ENCODE measurements at places on chromosomes 5 and 9. TPM values are rescaled to one million over a fixed set of nuclear protein-coding genes. Genes with fewer than 3 reads are reported as not detected.

DNA sequence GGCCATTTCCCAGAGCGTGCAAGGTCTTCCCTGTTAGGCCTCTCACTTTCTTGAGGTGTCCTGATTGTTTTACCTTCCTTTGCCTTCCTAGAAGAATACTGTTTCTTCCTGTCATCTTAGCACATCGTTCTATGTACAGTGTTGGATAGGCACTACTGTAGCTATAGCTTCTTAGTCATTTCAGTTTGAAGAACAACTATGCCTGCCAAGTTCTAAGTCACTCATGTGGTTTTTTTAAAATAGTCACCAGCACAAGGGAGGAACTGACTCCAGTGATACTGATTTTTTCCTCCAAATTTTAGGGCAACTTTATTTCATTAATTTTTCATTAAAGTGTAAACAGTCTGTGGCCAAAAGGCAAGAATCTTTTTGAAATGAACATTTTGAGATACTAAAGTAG lies 122.4 kb upstream of the NR5A1 start:
- no peaks in the 10 kb centered on the region for H3K27me3 ChIP-seq
- DNase-seq = no peak
- H3K36me3 ChIP-seq = no peaks in the 10 kb centered on the region
- no peak overlapping the region for H3K4me3 ChIP-seq
- H3K4me1 ChIP-seq = no peaks in the 10 kb centered on the region

- H3K4me3 ChIP-seq = no peak overlapping the region
- no peak overlapping the region for H3K27ac ChIP-seq
- H3K27me3 ChIP-seq = no peaks in the 10 kb centered on the region
- H3K36me3 ChIP-seq = no peaks in the 10 kb centered on the region
- no peak for DNase-seq
Observed at GRCh38 chr9:103364753-103365152, 369.6 kb downstream of the CYLC2 start.

DNA sequence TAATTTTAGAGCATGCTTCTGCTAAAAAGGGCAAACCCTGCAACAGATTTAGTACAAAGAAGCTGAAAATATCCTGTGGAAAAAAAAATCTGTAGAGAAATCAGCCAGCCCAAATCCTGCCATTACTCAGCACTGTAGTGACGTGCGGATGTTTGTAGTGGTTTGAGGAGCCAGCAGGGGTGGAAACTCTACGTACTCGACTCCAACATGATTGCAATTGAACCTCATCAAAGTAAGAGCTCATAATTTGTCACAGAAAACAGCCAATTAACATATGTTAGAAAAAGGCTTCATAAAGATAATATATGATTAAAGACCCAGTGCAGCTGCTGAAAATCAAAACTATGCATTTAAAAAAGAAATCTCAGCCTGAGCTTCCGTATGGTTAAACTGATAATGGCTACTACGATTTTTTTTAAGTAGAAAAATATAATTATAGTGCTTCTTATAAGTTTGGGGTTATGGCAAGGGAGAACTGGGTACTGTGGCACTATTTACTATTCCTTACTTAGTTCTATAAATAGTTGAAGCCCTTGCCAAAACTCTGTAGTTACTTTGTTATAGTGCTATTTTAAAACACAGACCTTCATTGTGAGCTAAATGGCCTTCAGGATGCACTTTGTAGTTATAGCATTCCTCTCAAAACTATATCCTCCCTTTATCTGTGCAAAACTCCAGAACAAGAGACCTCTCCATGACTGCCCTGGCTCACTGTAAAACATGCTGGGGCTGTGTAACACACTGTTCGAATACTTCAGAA lies 49.4 kb downstream of the MEF2C start:
- no peaks in the 10 kb centered on the region for H3K4me1 ChIP-seq
- no peak overlapping the region for H3K4me3 ChIP-seq
- peak; percentile 48 for DNase-seq
- no peaks in the 10 kb centered on the region for H3K36me3 ChIP-seq

DNA sequence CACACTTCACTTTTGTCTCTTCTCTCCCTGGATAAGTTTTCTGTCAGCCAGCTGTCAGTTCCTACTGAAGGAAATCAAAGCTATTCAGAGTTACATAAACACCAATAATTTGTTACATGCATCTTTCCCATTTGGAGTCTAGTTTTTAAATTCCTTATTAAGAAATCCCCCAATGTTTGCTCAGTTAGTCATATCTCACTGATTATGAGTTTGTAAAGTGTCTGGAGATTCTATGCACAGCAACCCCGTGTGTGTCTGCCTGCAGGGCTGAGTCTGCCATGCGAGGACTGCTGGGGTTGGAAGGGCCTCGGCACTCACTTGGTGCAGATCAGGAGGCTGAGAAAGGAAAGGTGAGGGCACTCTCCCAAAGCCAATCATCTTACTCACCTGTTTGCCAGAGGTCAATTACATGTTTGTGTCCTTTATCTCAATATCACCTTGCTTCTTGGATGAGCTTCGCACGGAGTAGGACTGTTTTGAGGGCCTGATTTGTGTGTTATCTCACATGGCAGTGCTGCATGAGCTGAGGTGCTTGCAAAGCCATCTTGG lies 3.3 kb downstream of the ANKRD34B start:
- no peaks in the 10 kb centered on the region for H3K36me3 ChIP-seq
- peaks cover 3% of the 10 kb centered on the region for H3K27me3 ChIP-seq
- DNase-seq = no peak
- H3K4me1 ChIP-seq = no peaks in the 10 kb centered on the region
- H3K4me3 ChIP-seq = no peak overlapping the region

- H3K4me1 ChIP-seq = no peaks in the 10 kb centered on the region
- H3K36me3 ChIP-seq = no peaks in the 10 kb centered on the region
- no peak for DNase-seq
- no peak overlapping the region for H3K4me3 ChIP-seq
Observed at GRCh38 chr5:173456751-173457171, 128.5 kb upstream of the STC2 start.

GRCh38 chr5:120538644-120539043 lies 74.5 kb downstream of the PRR16 start:
- H3K4me3 ChIP-seq = no peak overlapping the region
- H3K4me1 ChIP-seq = no peaks in the 10 kb centered on the region
- no peak overlapping the region for H3K27ac ChIP-seq
- no peak for DNase-seq
- H3K36me3 ChIP-seq = no peaks in the 10 kb centered on the region

GRCh38 chr9:120104771-120105170 lies 475.2 kb downstream of the CDK5RAP2 start:
- H3K4me1 ChIP-seq = no peaks in the 10 kb centered on the region
- H3K27me3 ChIP-seq = no peaks in the 10 kb centered on the region

DNA sequence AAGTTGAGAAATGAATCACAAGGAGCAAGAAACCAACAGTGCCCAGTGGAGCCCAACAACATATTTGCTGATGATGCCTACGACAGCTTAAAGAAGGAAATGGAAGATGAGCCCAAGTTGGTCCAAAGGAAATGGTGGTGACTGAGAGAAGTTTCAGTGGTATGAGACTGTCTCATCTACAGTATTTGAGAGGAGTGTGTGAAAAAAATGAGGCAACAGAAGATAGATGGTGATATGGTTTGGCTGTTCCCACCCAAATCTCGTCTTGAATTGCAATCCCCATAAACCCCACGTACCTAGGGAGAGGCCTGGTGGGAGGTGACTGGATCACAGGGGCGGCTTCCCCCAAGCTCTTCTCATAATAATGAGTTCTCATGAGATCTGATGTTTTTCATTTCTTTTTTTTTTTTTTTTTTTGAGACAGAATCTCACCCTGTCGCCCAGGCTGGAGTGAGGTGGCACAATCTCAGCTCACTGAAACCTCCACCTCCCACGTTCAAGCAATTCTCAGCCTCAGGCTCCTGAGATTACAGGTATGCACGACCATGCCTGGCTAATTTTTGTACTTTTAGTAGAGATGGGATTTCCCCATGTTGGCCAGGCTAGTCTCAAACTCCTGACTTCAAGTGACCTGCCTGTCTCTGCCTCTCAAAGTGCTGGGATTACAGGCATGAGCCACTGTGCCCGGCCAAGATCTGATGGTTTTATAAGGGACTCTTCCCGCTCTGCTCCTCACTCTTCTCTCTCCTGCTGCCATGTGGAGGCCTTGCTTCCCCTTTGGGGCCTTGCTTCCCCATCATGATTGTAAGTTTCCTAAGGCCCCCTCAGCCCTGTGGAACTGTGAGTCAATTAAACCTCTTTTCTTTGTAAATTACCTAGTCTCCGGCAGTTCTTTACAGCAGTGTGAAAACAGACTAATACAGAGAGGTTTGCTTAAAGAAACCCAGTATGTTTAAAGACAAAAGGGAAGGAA lies 30.2 kb downstream of the EFCAB9 start:
- H3K4me1 ChIP-seq = no peaks in the 10 kb centered on the region
- no peak overlapping the region for H3K27ac ChIP-seq
- H3K36me3 ChIP-seq = no peaks in the 10 kb centered on the region
- no peaks in the 10 kb centered on the region for H3K27me3 ChIP-seq

GRCh38 chr9:129052592-129052991 lies 16.2 kb downstream of the MIGA2 start:
- no peak overlapping the region for H3K27ac ChIP-seq
- no peak for DNase-seq
- H3K4me3 ChIP-seq = no peak overlapping the region
- H3K4me1 ChIP-seq = no peaks in the 10 kb centered on the region
- H3K36me3 ChIP-seq = peaks cover 5% of the 10 kb centered on the region

The ACSL6 gene
- 22.0 TPM for total RNA-seq

Data from naive thymus-derived CD4-positive, alpha-beta T cell (primary cell).